ENCODE measurements at places on chromosomes 11 and 22.

GRCh38 chr22:47193606-47194329 lies 431.3 kb downstream of the TBC1D22A start:
- DNase-seq = no peak

- DNase-seq = no peak
These were observed 139.8 kb downstream of the CCDC81 start for GRCh38 chr11:86514453-86514852.

GRCh38 chr22:46378426-46379065 lies 43.0 kb downstream of the TRMU start:
- no peak for DNase-seq

DNA sequence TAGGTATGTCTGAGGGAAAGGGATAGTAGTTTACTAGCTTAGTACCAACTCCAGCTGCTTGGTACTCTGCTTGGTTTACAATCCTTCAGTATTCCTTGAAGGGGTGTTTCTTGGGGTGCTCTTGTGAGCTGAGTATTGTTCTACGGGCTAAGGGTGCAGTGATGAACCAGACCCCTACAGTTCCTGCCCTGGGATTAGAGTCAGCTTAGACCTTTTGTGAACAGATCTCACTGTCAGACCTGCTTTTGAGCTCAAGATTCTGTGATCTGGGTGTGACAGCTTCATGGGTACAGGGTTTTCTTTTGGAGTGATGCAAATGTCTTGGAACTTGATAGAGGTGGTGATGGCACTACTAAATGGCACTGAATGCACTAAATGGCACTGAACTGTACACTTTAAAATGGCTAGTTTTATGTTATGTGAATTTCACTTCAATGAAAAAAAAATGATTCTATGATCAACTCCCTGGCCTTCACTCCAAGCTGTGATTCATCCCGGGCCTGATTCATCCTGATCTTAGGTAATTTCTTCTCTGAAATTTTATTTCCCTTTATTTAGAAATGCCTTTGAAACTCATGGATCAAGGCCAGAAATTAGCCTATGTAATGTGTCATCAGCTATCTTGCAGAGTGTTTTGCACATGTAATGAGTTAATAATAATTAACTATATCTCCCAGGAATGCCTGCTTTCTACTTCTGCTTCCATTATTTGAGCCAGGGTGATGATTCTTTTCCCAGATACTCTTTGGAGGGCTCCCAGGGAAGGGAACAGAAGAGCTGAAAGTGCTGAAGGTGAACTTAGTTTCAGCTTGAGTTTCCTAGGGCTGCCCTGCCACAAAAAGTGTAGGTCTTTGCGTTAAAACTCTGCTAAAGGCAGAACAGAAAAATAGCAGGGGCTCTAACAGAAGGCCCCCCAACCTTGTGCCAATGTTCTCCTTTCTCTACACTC lies 87.9 kb downstream of the NCAM1 start:
- no peak for DNase-seq

GRCh38 chr11:125941267-125941618 lies 4.6 kb upstream of the VSIG10L2 start:
- no peak for DNase-seq

- DNase-seq = no peak
These were observed 43.5 kb downstream of the GNB1L start for GRCh38 chr22:19811211-19811621.

DNA sequence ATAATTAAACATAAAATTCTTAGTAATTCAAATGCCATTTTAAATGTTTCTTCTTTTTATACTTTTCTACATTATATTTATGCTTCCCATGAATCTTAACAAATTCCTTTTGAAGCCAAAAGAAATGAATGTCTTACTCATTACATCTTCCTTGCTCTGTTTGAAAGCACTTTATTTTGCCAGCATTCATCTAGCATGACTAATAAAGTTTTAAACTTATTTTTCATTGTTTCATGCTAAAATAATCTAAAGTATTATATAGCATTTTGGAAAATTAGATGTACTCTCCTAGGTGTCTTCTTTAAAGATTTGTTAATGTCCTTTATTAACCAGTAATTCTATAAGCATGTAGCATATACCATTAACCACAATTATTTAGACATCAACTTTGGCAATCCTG lies 9.7 kb upstream of the PIWIL4 start:
- no peak for DNase-seq

- no peak for DNase-seq
These were observed 27.4 kb upstream of the MALAT1 start for GRCh38 chr11:65471447-65471891.

DNA sequence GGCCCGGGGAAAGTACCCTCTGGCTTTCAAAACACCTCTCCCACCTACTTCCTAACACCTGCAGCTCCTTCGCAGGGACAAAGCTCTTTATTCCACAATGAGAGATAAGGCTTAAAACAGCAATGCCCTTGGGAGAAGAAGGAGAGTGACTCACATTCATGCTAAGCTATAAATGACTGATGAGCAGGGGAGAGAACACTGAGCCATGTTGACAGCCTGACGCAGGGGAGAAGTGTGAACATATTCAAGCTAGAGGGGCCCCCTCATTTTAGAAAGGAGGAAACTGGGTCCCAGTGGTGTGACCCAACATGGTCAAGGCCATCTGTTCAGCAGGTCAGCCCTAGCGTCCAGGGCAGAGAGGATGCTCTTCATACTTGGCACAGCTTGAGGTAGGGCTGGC lies 171.8 kb downstream of the DSCAML1 start:
- no peak for DNase-seq

DNA sequence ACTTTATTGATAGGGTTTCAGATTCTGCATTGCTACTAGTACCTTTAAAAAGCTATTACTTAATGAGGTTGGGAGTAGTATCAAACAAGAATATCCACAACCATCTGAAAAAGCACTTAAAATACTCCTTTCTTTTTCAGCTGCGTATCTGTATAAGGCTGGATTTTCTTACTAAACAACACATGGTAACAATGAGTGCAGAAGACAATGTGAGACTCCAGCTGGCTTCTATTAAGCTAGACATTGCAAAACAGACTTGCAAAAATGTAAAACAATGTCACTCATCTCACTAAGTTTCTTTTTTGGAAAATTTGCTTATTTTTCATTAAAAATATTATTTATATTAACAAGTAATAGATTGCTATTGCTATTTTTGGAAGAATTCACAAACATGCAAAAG lies 132.6 kb downstream of the WNT11 start:
- no peak for DNase-seq

DNA sequence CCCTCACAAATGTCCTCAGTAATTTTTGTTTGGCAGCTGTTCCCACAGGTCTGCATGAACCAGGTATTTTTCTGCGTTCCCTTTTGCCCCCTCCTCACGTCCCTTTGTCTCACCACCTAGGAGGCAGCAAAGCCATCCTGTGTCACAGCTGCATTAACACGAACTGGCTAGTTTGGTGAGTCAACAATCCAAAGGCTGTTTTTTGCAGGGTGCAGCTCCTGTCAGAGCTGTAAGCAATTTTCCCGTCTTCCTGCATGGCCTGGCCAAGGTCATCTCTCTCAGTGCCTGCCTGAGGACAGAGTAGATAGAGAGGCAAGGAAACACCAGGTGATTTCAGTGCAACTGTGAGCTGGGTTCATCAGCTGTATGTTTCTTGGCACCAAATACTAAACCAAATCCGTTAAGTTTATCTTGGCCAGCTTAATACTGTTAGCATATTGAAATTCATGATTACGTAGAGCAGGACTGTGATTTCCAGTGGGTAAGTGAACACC lies 20.6 kb upstream of the VSIG10L2 start:
- no peak for DNase-seq

GRCh38 chr11:130070109-130070845 lies 583 bp downstream of the APLP2 start:
- DNase-seq = peak; percentile 21

DNA sequence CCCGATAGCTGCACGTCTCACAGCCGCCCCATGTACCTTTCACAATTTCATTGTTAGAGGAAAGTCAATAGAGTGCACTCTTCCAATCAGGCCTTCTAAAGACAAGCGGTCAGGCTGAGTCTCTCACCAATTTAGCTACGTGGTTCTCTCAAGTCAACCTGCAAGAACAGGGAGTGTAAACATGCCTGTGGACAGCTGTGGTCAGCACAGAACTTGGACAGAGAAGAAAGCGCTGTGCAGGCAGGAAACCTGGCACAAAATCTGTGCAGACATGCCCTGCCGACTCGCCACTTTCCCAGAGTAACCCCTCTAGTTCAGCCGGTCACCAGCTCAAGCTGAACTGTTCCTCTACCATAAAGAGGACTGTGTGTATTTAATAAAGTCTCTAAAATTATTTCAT lies 39.5 kb downstream of the CHKA start:
- no peak for DNase-seq

DNA sequence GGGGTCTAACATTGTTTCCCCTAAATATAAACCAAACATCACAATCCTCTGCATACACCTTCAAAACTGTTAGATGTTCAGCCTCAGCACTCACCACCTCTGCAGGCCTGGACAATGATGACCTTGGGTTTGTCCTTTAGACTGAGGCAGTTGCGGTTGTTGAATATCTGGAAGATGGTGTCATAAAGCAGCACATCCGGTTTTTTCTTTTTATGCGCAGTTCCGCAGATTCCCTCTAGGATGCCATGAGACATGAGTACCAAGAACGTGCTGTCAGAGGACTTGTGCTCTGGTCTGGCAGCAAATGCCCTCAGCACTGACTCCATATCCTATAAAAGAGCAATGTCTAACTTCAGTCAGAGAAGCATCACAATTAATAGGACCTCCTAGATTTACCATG lies 22.8 kb downstream of the CASP5 start:
- DNase-seq = no peak

GRCh38 chr11:10395166-10395897 lies 59.7 kb upstream of the AMPD3 start:
- DNase-seq = no peak

DNA sequence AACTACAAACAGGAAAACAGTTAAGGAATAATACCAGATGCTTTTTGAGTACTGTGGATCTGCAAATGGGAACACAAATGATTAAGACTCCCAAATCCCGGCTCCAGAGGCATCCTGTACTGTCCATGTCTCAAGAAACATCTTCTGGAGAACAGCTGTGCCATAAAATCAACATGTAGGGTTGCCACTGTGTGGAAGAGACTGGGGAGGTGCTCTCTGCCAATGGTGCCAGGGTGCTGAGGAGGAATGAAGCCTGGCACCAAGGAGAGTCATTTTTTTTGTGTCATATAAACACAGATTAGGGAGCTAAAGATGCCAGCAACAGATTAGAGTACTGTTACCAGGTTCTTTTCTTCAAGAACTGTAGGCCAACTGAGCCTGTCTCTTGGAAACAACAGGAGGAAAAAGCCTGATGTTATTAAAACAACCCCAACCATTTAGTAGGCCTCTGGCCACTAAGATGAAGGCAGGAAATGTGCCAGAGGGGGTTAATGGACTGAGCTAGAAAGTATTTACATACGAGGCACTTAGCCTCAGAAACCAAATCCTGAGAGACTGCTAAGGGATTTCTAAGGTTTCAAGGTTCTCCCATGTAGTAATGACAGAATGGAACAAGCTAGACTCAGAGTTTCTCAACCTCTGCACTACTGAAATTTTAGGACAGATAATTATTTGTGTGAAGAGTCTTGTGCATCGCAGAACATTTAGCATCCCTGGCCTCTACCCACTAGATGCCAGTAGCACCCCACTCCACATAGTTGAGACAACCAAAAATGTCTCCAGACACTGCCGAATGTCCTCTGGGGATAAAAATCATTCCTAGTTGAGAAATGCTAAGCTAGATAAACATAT lies 54.6 kb upstream of the CHRM4 start:
- DNase-seq = no peak

DNA sequence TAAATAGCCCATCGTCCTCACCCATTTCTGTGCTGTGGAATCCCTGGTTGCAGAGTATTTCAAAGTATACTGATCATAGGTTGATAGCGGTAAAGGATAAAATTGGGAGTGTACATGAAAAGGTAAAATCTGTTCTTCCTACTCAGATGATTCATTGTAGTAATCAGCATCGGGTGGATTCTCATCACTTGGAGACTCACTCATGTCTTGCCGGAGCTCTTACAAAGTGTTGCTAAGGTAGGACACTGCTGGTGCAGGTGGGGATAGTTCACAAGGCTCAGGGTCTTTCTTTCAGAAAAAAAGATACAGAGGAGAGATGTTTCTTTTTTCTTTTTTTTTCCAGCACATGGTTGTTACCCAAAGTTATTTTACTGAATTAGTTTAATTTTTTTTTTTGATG lies 84.8 kb downstream of the MTNR1B start:
- DNase-seq = no peak

- no peak for DNase-seq
These were observed 8.7 kb downstream of the CAPN5 start for GRCh38 chr11:77075425-77075905.

All from stimulated activated CD8-positive, alpha-beta memory T cell treated with anti-CD3 and anti-CD28 coated beads, Interleukin-15, amount 100 ng/mL, for 24 hours (primary cell).